ENCODE measurements at places on chromosomes 7 and 10.

DNA sequence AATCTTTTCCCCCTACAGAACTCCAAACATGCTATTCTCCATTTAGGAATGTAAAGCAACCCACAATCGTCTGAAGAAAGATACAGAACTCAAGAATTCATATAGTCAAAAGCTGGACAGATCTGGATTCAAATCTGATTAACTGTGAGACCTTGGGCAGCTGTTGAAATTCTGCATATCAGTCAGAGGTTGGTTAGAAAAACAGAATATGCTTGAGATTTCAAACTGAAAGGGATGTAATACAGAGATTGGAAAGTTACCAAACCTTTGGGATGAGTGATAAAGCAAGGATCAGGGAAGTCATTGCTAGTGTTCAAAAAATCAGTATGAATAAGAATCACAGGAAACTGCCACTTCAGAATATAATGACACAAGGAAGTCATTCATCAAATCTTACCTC is 406.6 kb downstream of the HTR7 start:
- DNase-seq: no peak

- no peak for DNase-seq
Observed at GRCh38 chr7:14340393-14341074, 351.1 kb upstream of the ETV1 start.

GRCh38 chr10:124008187-124008586 is 85.2 kb downstream of the CHST15 start:
- DNase-seq: no peak

DNA sequence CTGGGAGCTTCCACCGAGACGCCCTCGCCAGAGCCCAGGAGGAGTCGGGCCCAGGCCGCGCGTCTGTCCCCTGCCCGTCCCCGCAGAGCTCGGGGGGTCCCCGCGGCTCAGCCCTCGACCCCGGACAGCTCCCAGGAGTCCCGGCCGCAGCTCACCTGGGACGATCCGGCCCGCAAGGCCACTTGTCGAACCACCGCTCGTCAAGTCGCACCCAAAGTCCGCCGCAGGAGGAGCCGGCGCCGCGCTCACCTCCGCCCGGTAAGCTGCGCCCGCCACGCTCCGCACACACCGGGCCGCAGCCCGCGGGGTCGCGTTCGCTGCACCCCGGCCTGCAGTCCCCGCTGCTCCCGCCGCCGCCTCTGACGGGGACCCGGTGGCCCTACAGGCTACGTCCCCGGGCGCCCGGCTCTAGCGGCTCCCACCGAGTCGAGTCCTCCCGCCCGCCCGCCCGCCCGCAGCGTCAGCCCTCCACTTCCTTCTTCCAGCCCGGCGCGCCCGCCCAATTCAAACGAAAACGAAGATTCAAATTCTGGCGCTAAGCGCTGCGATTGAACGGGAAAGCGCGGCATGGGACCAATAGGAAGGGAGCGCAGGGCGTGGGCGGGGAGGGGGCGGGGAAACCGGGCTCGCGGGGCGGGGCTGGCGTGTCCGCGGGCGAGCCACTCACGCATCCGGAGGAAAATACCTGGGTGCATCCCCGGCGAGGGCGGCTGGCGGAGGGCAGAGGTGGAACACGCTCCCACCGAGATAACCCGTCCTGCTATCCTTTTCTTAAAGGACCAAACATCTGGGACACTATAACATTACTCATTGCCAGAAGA is at the start of gene MKI67:
TSS of gene MKI67 (minus strand) at position 480 of the 821 bp plus-strand sequence. CDS start 756 bp downstream, outside the sequence.
- peak; percentile 89 for DNase-seq

- no peak for DNase-seq
Observed at GRCh38 chr7:26627891-26628341, 236.5 kb downstream of the SKAP2 start.

- DNase-seq: no peak
Observed at GRCh38 chr7:5754981-5755599, 26.4 kb downstream of the RNF216 start.

- no peak for DNase-seq
Observed at GRCh38 chr7:93973134-93973533, 31.0 kb downstream of the BET1 start.

DNA sequence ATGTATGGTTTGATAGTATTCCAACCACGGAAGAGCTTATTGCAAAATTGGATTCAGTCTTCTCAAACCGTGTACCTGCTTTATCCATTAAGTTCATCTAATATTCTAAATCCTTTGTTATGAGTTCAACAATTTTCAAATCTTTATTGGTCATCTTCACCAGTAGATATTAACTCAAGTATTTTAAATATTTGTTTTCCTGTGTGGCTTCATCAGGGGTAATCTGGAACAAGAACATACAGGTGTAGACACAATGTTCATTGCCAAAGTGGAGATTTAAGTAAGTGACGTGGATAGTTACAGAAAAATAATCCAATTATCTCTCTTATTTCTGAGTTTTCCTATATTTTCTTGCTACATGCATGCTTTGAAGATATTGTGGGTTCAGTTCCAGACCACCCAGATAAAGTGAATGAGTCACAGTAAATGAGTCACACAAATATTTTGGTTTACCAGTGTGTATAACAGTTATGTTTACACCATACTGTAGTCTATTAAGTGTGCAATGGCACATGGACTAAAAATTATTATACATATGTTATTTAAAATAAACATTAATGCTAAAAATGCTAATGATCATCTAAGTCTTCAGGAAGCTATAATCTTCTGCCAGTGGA is 429.0 kb upstream of the POT1 start:
- DNase-seq: no peak

All from neuronal stem cell (in vitro differentiated cells).